ENCODE measurements at places on chromosomes 5 and 9.
A peak's percentile ranks its signal among the peaks of the same experiment; 100 is the strongest.

- DNase-seq, result no peak
Measured at GRCh38 chr5:136811086-136811485, 445.7 kb upstream of the TRPC7 start.

GRCh38 chr9:113187929-113188595 is 33.0 kb downstream of the FKBP15 start:
- peak; percentile 8 for DNase-seq

DNA sequence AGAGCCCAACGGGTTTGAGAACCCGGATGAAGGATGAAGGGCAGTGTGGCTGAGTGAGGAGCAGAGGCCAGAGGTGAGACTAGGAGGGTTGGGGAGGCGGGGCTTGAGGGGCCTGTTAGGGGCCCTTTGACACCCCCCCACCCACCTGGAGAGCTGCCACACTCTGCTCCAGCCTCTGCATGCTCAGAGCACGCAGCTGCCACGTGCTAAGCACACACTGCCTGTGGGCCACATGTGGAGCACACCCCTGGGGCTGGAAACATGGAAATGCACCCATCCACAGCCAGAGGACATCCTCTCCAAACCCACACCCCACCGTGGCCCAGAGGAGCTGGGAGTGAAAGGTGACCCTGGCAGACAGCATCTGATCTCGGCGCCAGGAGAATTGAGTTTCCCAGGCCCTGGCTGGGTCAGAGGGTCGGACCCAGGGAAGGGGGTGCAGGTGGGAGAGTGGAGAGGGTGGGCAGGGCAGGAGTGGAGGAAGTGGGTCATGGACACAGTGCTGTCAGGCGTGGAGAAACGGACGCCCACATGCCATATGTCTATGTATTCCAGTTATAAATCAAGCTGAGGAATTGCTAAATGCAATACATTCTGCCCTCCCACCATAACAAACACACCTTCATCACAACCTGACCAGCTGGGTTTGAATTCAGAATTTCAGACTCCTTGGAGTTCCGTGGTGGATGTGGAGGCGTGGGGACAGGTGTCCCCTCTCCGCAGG is 5.9 kb downstream of the DNM1 start:
- DNase-seq, result no peak

DNA sequence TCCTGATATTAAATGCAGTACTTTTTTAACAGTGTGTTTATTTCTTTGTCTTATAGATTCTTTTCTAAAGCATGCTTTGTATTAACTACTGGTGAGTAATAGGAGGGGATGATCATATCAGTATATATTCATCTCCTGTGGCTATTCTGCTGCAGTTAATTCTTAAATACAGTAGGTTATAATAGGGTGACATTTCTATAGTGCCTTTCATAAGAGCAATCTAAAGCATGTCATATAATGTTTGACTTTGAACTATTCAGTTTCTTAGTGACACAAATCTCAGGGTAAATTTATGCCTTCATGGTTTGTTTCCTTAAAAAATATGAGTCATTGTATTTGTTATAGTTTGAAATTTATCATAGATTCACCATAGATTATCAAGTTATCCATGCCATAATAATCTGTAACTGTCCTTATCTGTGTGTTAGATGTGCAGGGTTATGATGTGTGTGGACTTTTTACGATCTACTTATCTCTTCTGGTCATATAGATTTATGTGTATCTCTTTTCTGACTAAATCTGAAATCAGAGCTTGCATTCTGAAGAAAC is 1019.5 kb downstream of the NR2F1-AS1 start:
- no peak for DNase-seq

GRCh38 chr9:99237356-99237755 is 15.3 kb downstream of the SEC61B start:
- DNase-seq, result no peak

DNA sequence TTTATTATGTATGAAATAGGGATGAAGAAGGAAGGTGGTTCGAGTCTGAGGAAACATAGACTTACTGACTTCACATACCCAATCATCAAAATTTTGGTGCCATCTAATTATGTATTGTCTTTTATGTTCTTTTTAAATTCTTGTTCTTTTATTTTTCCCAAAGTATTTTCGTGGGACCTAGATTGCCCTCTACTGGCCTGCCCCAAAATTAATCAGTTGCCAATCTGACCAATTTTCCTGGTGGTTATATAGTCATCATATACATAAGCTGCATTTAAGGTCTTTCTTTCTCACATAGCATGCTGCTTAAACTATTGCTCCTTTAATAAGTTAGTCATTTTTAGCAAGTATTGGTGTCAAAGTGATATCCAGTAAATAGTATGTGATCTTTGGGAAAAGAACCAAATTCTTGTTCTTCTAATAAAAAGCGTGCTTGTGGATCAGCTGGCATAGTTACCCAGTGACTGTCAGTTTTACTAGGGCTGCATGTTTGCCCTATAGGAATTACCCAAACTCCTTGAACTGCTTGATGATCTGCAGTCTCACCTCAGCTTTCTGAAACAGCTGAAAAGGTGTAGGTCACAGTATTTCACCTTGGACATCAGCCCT is 223.5 kb downstream of the SH3GL2 start:
- DNase-seq, result no peak

GRCh38 chr5:122581629-122582028 is 193.3 kb upstream of the SNX2 start:
- DNase-seq, result no peak

DNA sequence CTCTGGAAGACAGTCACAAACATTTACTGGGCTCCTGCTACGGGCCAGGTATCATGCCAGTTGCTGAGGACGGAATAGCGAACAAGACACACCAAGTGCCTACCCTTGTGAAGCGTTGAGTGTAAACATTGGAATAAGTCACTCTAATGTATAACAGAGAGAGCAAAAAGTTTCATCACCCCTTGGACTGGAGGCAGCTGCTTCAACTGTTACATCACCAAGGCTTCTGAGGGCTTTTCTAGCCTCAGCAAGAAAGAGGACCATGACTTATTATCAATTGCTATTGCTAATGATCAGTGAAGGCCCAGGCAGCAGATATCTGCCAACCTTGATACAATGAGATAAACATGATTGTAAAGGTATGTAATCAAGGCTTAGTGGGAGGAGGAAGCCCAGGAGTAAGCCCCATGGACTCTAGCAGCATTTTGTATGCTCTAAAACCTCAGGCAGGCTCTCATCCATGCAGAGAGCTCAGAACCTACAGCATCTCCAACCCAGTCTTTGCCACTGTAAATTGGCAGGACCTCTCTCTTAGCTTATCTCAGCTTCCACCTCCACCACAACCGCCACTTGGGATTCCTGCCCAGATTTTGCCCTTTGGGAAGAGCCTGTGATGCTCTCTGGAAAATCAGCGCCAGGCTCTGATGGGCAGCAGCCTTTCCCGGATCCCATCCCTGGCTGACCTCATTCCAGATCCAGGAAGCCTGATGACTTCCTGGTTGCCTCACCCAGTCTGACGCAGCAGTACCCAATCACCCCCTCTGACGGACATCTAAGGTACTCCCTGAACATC is 54.5 kb downstream of the ADAM19 start:
- DNase-seq, result no peak

DNA sequence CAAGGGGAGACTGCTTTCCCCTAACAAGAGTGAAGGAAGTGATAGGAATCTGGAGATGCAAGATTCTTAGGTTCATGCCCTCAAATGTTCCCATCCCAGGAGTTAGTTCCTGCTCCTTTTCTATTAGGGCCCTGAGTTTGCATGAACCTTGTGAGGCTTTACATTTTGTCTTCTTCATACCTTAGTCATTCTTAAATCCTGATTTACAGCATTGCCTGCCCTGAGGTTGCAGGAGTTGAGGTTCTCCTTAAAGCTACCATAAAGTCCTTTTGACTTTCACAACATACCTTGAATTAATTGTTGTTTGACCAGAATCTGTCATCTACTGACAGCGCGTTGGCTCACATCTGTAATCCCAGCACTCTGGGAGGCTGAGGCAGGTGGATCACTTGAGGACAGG is 151.5 kb upstream of the ABCA1 start:
- no peak for DNase-seq

DNA sequence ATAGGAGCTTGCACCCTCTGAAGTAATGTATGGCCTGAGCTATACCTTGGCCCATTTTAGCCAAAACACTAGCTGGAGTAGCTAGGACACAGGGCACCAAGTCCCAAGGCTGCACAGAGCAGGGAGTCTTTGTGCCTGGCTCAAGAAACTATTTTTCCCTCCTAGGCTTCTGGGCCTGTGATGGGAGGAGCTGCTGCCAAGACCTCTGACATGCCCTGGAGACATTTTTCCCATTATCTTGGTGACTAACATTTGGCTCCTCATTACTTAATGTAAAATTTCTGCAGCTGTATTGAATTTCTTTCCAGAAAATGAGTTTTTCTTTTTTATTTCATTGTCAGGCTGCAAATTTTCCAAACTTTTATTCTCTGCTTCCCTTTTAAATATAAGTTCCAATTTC is 1099.2 kb downstream of the CDH18 start:
- no peak for DNase-seq

GRCh38 chr5:165039748-165040147 is 1534.3 kb downstream of the MAT2B start:
- DNase-seq, result no peak

GRCh38 chr5:107322936-107323335 is 347.8 kb downstream of the EFNA5 start:
- peak; percentile 74 for DNase-seq

DNA sequence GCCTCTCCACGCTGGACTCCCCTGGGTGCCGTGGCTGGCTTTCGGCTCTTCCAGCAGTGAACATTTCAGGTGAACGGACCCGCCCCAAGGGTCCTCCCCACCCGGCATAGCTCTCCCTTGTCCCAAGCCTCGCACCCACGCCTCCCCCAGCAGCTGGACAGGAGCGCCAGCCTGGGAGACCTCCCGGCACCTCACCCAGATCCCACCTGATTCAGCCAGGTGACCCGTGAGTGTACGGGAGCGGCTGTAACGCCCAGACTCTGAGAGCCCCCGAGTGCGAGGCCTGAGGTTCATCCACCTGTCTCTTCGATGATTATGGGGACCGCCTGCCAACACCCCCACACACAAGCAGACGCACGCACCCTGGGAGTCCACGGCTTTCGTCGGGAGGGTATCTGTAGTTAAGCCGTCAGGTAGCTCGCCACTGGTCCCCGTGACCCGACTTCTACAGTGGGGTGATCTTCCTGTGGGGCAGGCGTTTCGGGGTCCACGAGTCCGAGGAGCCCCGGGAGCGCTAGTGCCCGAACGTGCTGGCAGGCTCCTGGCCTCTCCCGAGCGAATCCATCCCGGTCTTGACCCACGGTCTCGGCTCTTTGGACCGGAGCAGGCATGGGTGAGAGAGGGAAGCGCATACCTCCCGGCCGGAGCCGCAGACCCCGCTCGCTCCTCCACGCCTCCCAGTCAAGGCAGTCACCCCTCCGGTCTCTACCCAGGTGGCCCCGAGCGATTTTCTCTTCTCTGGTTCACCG is 14.9 kb downstream of the TRIM7 start:
- no peak for DNase-seq

DNA sequence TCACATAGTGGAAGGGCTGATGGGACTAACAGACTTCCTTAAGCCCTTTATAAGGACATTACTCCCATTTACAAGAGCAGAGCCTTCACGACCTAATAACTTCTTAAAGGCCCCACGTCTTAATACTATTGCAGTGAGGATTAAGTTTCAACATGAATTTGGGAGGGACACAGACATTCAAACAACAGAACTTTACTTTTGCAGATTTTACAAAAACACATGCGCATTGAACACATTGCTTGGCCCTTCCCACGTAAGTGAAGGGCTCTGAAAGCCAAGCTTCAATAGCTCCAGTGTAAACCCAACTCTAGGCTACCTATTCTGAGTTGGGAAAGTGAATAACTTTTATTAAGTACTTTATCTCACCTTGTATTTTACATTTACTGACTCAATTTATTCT is 53.8 kb upstream of the DNAH5 start:
- no peak for DNase-seq

DNA sequence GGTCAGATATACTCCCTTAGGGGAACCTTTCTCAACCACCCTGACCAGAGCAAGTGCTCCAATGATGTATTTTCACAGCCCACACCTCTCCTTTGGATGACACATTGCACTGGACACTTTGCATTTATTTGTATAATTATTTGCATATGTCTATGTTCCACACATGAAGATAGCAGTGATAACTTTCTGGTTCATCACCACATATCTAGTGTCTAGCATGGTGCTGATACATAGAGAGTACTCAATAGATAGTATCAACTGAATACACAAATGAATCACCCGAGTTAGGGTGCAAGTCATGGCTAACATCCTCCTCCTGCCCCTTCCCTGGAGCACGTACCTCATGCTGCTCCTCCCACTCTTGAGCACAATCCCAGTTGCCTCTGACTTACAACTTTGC is 617.6 kb downstream of the EBF1 start:
- DNase-seq, result no peak

DNA sequence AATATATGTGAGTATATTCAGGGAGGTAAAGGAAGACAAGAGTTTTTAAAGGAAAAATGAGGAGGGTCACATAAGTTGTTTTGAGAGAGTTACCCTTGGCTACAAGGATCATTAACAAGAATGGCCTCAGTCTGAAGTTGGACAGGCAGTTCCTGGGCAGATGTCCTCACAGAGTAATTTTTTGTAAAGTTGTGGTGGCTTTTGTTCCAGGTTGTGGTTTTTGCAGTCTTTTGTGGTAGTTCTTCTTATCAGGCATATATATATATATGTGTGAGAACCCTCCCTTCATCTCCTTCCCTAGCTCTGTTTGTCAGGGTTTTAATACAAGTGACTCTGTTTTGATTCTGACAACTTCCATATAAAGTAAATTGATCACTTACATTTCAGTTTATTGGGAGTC is 60.0 kb downstream of the CSNK1G3 start:
- no peak for DNase-seq

GRCh38 chr5:41871852-41872251 is 1.6 kb upstream of the OXCT1 start:
- no peak for DNase-seq

DNA sequence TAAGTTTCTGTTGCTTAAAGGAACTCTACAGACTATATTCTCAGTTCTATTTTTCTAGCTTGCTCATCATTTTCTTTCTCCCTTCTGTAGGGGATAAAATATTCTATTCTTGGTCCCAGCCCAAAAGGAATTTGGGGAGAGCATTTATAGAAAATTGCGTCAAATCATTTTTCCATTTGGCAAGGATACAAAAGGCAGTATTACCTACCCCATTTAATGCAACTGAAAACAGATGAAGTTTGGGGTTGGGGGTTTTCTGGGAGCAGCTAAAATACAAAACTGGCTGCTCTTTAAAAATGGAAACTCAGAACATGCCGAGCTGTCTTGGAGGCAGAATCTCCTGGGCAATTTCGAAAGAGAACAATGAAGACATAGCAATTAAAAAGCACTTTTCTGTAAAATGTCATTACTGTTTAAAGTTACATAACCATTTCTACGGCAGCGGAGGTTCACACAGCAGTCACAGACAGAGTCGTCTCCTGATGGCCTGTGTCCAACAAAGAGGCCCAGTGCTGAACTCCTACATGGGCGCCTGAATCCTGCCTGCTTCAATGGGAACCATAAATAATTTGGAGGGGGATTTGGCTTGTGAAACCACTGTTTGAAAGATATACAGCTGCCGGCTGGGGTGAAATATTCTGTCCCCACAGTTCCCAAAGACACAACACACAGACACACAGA is 152.4 kb downstream of the BRINP1 start:
- DNase-seq, result no peak

Data from brain pericyte (primary cell).